Progenitor cell of endocrine pancreas (in vitro differentiated cells): ENCODE measurements at places on chromosomes 16 and 17. TPM values are rescaled to one million over a fixed set of nuclear protein-coding genes. Genes with fewer than 3 reads are reported as not detected.

FOXF1 gene
- total RNA-seq: not detected in 2 replicates

STH gene
- not detected in 2 replicates for total RNA-seq

CLDN6 gene
- 563 and 578 TPM in 2 replicates for total RNA-seq

KRTAP2-2 gene
- total RNA-seq: not detected in 2 replicates

MPP2 gene
- 5.4 and 6.4 TPM in 2 replicates for total RNA-seq

PLK1 gene
- total RNA-seq: 30.4 and 36.2 TPM in 2 replicates

GPR179 gene
- 0.27 and 0.41 TPM in 2 replicates for total RNA-seq

ABCA6 gene
- total RNA-seq: 0.31 and 1.6 TPM in 2 replicates

PLA2G10 gene
- total RNA-seq: 1.4 and 2.2 TPM in 2 replicates

ZNF423 gene
- total RNA-seq: 47.7 and 49.8 TPM in 2 replicates

KRTAP2-3 gene
- not detected in 2 replicates for total RNA-seq

GAS2L2 gene
- total RNA-seq: 0.10 and 0.11 TPM in 2 replicates

LPCAT2 gene
- total RNA-seq: 3.2 and 5.1 TPM in 2 replicates

SLC5A11 gene
- total RNA-seq: 0.38 TPM in 1 of 2 replicates, not detected in the other

AARS1 gene
- 113 and 114 TPM in 2 replicates for total RNA-seq

CEP295NL gene
- 2.3 and 2.6 TPM in 2 replicates for total RNA-seq

CLEC3A gene
- total RNA-seq: not detected in 2 replicates

PNMT gene
- total RNA-seq: 2.5 and 3.1 TPM in 2 replicates

SALL1 gene
- 11.0 and 12.8 TPM in 2 replicates for total RNA-seq

CCL18 gene
- not detected in 2 replicates for total RNA-seq

SLC22A31 gene
- 6.9 and 10.3 TPM in 2 replicates for total RNA-seq

NPTX1 gene
- total RNA-seq: not detected in 2 replicates

KLHL10 gene
- not detected in 2 replicates for total RNA-seq

ZNF764 gene
- total RNA-seq: 36.1 and 36.6 TPM in 2 replicates

SEZ6L2 gene
- total RNA-seq: 13.2 and 16.2 TPM in 2 replicates

PMFBP1 gene
- total RNA-seq: 3.9 and 4.5 TPM in 2 replicates

SPG7 gene
- total RNA-seq: 183 and 184 TPM in 2 replicates
